Activated naive CD8-positive, alpha-beta T cell treated with anti-CD3 and anti-CD28 coated beads for 36 hours (primary cell): ENCODE measurements at places on chromosomes 7 and 10.

GRCh38 chr10:59675812-59676211, 33.8 kb downstream of the SLC16A9 start:
- H3K4me1 ChIP-seq, result no peaks in the 10 kb centered on the region
- no peaks in the 10 kb centered on the region for H3K36me3 ChIP-seq
- no peak overlapping the region for H3K4me3 ChIP-seq
- no peak for DNase-seq

GRCh38 chr7:39616138-39616537, 7.2 kb upstream of the RALA start:
- no peak for DNase-seq
- peaks cover 16% of the 10 kb centered on the region for H3K27me3 ChIP-seq
- peaks cover 2% of the 10 kb centered on the region for H3K36me3 ChIP-seq
- no peak overlapping the region for H3K27ac ChIP-seq
- H3K4me1 ChIP-seq, result no peaks in the 10 kb centered on the region

GRCh38 chr7:112081778-112082177, 124.4 kb downstream of the DOCK4 start:
- H3K4me3 ChIP-seq, result no peak overlapping the region
- no peaks in the 10 kb centered on the region for H3K36me3 ChIP-seq
- peaks cover 9% of the 10 kb centered on the region for H3K4me1 ChIP-seq

DNA sequence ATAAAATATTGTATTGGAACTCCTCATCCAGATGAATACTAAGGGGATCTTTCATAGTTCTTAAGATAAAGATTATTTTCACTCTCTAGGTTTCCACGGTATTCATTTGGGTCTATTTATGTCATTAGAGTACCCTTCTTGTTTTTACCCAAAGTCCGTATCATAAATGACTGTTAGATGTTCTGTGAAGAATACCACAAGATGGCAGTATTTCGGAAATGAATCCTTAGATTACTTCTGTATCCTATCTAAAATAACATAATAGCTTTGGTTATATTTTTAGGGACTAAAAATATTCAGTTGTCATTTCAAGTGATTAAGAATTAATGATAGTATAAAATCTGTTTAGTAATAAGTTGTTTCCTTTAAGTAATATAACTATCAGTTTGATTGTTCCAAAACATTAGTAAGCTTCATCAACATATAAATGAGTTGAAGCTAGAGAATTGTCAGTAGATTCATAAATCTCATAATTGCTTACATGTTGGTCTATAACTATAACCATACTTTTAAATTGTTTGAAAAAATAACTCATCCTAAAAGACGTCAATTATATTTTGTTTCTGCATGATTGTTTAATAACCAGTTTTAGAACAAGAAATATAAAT, 337.5 kb upstream of the KCND2 start:
- H3K36me3 ChIP-seq, result no peaks in the 10 kb centered on the region
- H3K4me3 ChIP-seq, result no peak overlapping the region
- H3K4me1 ChIP-seq, result no peaks in the 10 kb centered on the region
- no peak for DNase-seq
- H3K27me3 ChIP-seq, result no peaks in the 10 kb centered on the region

- no peaks in the 10 kb centered on the region for H3K4me1 ChIP-seq
- H3K27ac ChIP-seq, result no peak overlapping the region
- H3K4me3 ChIP-seq, result no peak overlapping the region
- DNase-seq, result no peak
- H3K27me3 ChIP-seq, result no peaks in the 10 kb centered on the region
- no peaks in the 10 kb centered on the region for H3K36me3 ChIP-seq
Observed at GRCh38 chr10:37314350-37314749, 189.0 kb downstream of the ANKRD30A start.

DNA sequence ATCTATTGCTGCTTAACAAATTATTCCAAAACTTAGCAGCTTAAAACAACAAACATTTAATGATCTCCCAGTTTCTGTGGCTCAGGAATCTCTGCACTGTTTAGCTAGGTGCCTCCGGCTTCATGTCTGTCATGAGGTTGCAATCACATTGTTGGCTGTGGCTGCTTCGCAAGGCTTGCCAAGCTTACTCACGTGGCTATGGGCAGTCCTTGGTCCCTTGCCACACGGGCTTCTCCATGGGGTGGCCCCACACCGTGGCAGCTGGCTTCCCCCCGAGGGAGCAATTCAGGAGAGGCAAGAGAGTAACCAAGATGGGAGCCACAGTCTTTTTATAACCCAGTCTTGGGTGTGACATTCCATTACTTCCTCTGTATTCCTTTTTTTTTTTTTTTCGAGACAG, 67.4 kb downstream of the NEURL1 start:
- no peak overlapping the region for H3K4me3 ChIP-seq
- no peaks in the 10 kb centered on the region for H3K36me3 ChIP-seq
- no peak overlapping the region for H3K27ac ChIP-seq
- H3K27me3 ChIP-seq, result peaks cover 23% of the 10 kb centered on the region
- H3K4me1 ChIP-seq, result no peaks in the 10 kb centered on the region

GRCh38 chr7:24411226-24411625, 127.2 kb downstream of the NPY start:
- peaks cover 4% of the 10 kb centered on the region for H3K27me3 ChIP-seq
- peaks cover 2% of the 10 kb centered on the region for H3K4me1 ChIP-seq
- DNase-seq, result no peak
- no peaks in the 10 kb centered on the region for H3K36me3 ChIP-seq
- no peak overlapping the region for H3K27ac ChIP-seq
- H3K4me3 ChIP-seq, result no peak overlapping the region

DNA sequence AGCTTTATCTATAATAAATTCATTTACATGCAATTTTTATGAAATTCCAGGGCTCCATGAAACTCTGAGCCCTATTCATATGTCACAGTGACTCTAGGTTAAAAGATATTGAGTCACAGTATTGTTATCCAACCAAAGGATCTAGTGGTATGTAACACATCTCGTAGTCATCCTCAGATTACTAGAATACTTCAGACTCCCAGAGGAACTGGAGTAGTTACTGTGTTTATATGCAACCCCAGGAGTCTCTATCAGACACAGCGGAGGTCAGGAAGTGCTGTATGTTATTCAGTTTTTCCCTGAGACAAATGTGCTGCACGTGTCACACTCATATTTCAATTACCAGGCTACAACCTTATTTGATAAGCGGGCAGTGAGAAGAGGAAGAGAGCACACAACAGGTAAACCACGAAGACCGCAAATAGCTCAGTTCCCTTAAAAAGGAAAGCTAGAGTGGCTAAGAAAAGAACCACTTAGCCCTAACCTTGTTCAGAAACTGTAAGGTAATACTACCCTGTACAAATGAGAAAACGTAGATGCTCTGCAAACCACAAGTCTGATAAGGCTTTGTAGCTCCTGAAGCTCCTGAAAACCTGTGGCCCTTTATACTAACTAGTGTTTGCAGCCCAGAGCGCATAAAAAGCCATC, 114.0 kb upstream of the CNTNAP2 start:
- no peaks in the 10 kb centered on the region for H3K4me1 ChIP-seq
- no peak overlapping the region for H3K4me3 ChIP-seq
- no peak for DNase-seq
- H3K27me3 ChIP-seq, result no peaks in the 10 kb centered on the region

- peak overlapping the region; percentile 68 for H3K4me3 ChIP-seq
- H3K27ac ChIP-seq, result peak overlapping the region; percentile 95
- H3K36me3 ChIP-seq, result peaks cover 13% of the 10 kb centered on the region
- DNase-seq, result no peak
- H3K27me3 ChIP-seq, result no peaks in the 10 kb centered on the region
- peaks cover 93% of the 10 kb centered on the region for H3K4me1 ChIP-seq
Observed at GRCh38 chr10:110865186-110865808, 6.4 kb upstream of the PDCD4 start.

DNA sequence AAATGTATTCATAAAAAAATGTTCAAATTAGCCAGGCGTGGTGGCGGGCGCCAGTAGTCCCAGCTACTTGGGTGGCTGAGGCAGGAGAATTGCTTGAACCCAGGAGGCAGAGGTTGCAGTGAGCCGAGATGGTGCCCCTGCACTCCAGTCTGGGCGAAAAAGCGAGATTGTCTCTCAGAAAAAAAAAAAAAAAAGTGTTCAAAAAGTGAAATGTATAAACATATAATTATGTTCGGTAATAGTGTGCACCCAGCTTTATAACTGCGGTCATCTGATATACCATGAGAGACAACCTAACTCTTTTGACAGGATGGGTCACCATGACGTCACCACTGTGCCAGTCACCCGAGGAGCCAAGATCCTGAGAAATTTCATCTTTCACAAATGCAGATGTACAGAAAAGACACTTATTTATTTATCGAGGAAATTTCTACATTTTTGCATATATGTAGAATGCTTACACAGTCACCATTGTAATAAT, 594 bp upstream of the RP9 start:
- peak overlapping the region; percentile 42 for H3K27ac ChIP-seq
- no peak for DNase-seq
- H3K4me1 ChIP-seq, result peaks cover 20% of the 10 kb centered on the region
- H3K4me3 ChIP-seq, result peak overlapping the region; percentile 77

DNA sequence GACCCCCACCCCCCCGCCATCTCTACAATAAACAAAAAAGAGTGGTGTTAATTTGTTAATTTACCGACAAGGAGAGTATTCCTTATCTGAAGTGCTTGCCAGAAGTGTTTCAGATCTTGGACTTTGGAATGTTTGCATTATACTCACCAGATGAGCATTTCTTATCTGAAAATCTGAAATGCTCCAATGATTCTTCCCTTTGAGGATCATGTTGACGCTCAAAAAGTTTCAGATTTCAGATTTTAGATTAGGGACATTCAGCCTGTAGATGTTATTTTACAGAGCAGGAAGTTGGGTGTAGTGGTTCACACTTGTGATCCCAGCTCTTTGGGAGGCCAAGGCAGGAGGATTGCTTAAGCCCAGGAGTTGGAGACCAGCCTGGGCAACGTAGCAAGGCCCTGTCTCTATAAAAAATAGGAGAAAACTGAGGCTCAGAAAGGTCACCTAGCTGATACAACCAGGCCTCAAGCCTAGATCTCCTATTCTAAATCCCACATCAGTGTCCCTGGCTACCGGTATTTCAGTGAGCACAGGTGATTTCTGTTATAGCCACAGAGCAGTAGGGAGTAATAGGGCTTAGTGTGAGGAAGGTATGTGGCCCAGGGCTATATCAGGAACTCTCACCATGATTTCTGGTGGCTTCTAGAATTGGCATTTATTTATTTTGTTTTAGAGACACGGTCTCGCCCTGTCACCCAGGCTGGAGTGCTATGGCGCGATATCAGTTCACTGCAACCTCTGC, 35.4 kb downstream of the TMEM120A start:
- DNase-seq, result no peak
- no peaks in the 10 kb centered on the region for H3K4me1 ChIP-seq
- H3K36me3 ChIP-seq, result peaks cover 4% of the 10 kb centered on the region
- H3K4me3 ChIP-seq, result no peak overlapping the region
- no peaks in the 10 kb centered on the region for H3K27me3 ChIP-seq
- H3K27ac ChIP-seq, result no peak overlapping the region

DNA sequence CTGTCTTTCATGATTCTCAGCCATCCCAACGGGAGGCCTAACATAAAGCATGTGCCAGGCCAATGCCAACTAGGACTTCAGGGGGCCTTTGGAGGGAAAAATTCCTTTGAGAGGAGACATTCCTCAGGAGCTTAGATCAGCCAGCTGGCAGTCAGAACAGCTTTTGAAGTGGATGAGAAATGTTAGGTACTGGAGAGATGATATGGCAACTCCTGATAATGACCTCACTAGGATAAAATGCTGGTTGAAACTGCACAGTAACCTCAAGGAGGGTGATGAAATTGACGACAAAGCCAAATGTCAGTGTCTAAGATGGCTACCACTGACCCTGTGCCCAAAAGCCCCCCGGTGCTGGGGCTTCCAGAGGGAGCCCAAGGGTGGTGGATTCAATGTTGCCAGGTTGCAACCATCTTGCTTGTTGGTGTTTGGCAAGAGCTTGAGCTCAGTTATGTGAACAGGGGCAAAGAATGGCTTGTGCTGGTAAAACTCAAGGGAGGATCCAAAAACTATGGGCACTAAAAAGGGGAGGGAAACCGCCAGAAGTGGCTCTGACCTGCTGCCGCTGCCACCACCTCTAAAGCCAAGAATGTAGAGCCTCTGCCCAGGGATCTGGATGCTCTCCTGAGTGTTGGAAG, 121.2 kb downstream of the UBE2H start:
- H3K4me3 ChIP-seq, result no peak overlapping the region
- peaks cover 14% of the 10 kb centered on the region for H3K4me1 ChIP-seq
- no peaks in the 10 kb centered on the region for H3K36me3 ChIP-seq
- H3K27ac ChIP-seq, result no peak overlapping the region

- H3K27ac ChIP-seq, result no peak overlapping the region
- peaks cover 4% of the 10 kb centered on the region for H3K27me3 ChIP-seq
- peaks cover 32% of the 10 kb centered on the region for H3K4me1 ChIP-seq
- H3K36me3 ChIP-seq, result no peaks in the 10 kb centered on the region
- DNase-seq, result no peak
Observed at GRCh38 chr10:88194961-88195367, 331.5 kb downstream of the PTEN start.

GRCh38 chr10:12921163-12921562, 80.3 kb downstream of the CCDC3 start:
- DNase-seq, result no peak
- H3K27ac ChIP-seq, result no peak overlapping the region
- H3K36me3 ChIP-seq, result no peaks in the 10 kb centered on the region
- no peaks in the 10 kb centered on the region for H3K4me1 ChIP-seq
- no peak overlapping the region for H3K4me3 ChIP-seq
- H3K27me3 ChIP-seq, result no peaks in the 10 kb centered on the region

GRCh38 chr7:73570521-73570920, 7.9 kb downstream of the TBL2 start:
- peaks cover 21% of the 10 kb centered on the region for H3K36me3 ChIP-seq
- no peak for DNase-seq
- H3K27me3 ChIP-seq, result no peaks in the 10 kb centered on the region
- H3K4me1 ChIP-seq, result peaks cover 20% of the 10 kb centered on the region
- no peak overlapping the region for H3K4me3 ChIP-seq
- no peak overlapping the region for H3K27ac ChIP-seq

DNA sequence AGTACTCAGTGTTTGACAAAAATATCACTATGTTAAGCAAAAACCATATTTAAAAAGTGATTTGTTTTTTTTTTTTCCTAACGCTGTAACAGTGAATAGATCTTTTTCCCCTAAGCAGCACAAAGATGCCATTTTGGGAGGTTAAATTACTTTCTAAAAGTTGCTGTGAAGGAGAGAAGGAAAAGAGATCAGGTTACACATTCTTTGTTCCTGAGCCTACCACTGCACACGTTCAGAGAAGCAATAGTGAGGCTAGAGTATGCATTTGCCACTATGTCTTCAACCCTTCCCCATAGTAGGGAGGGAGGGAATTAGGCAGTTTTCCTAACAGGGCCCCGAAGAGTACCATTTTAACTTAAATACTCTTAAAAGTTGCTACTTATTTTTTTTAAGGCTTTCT, 38.9 kb downstream of the BMPR1A start:
- no peak for DNase-seq
- H3K27ac ChIP-seq, result no peak overlapping the region
- H3K4me1 ChIP-seq, result peaks cover 17% of the 10 kb centered on the region
- no peaks in the 10 kb centered on the region for H3K27me3 ChIP-seq
- no peak overlapping the region for H3K4me3 ChIP-seq
- no peaks in the 10 kb centered on the region for H3K36me3 ChIP-seq

- peak overlapping the region; percentile 45 for H3K4me3 ChIP-seq
- H3K27me3 ChIP-seq, result peaks cover 26% of the 10 kb centered on the region
- H3K4me1 ChIP-seq, result peaks cover 7% of the 10 kb centered on the region
- no peak overlapping the region for H3K27ac ChIP-seq
Observed at GRCh38 chr7:50781381-50782293, 1.1 kb downstream of the GRB10 start.

GRCh38 chr7:44142028-44142427, 896 bp upstream of the MYL7 start:
- no peak for DNase-seq
- H3K36me3 ChIP-seq, result no peaks in the 10 kb centered on the region
- H3K4me3 ChIP-seq, result no peak overlapping the region
- no peak overlapping the region for H3K27ac ChIP-seq

- H3K36me3 ChIP-seq, result no peaks in the 10 kb centered on the region
- H3K27me3 ChIP-seq, result no peaks in the 10 kb centered on the region
- no peak for DNase-seq
- H3K4me3 ChIP-seq, result no peak overlapping the region
- no peak overlapping the region for H3K27ac ChIP-seq
Observed at GRCh38 chr10:24694086-24694485, 29.6 kb downstream of the ARHGAP21 start.
